Stimulated activated CD4-positive, alpha-beta T cell treated with anti-CD3 and anti-CD28 coated beads, Interleukin-15, amount 100 ng/mL, for 24 hours (primary cell): ENCODE measurements at places on chromosomes 1 and 21.

DNA sequence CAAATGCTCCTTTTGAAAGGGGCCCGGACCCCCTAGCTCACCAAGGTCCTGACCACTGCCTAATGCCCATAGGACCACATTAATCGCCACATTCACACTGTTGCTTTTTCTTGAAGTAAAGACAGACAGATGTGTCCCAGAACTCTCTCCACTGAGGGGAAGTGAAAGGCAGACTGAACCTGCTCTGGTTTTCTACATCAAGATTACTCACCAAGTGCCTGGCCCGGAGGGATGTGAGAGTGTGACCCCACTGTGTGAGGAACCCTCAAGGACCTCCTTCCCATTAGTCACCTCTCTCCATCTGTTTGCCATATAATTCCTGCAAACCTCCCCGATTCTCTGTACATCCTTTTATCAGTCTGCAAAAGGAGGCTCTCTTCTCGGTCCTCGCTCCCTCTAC lies 381.5 kb downstream of the OMA1 start:
- DNase-seq: no peak

GRCh38 chr1:72869441-72869840 lies 587.1 kb upstream of the NEGR1 start:
- DNase-seq: no peak

DNA sequence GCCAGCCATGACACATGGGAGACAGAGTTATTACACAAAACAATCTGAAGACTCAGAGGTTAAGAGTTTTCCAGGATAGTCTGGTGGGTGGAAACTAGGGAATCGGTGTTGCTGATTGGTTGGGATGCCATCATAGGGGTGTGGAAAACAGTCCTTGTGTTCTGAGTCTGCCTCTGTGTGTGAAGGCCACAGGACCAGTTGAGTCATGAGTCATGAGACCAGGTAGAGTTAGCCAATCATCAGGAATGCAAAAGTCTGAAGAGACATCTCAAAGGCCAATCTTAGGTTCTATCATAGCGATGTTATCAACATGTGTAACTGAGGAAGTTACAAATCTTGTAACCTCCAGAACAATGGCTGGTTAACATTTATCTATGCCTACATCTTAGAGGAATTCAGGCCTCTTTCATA lies 49.7 kb upstream of the NEK7 start:
- no peak for DNase-seq

- no peak for DNase-seq
These were observed 2.1 kb downstream of the SCAF4 start for GRCh38 chr21:31729622-31730343.

DNA sequence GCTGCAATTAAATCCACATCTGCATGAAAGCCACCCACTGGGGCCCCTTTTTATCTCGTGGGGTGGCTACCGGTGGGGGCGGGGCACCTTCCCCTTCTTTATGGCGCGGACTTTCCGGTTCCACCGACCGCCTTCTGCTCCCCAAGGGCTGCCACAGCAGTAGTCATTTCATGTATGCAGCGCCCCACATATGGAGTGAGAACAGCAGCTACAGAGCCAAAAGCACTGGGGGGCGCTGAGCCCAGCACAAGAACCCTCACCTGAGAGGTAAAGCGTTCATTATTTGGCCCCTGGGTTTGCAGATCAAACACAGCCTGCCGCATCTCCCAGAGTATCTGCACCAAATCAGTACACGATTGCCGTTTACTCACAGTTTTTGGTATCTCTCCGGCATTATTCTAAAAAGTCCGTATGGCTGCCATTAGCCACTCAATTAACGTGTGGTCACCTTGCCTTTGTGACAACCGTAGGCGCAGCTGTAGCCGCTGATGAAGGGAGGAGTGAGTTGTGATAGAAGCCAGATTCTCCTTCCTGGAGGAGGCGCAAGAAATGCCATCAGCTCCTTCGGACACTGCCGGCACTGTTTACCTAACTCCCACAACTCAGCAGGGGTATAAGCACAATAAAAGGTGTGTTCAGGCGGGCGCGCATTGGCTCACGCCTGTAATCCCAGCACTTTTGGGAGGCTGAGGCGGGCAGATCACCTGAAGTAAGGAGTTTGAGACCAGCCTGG lies 30.4 kb upstream of the CR2 start:
- no peak for DNase-seq
